ENCODE measurements at places on chromosomes 1 and 21.

DNA sequence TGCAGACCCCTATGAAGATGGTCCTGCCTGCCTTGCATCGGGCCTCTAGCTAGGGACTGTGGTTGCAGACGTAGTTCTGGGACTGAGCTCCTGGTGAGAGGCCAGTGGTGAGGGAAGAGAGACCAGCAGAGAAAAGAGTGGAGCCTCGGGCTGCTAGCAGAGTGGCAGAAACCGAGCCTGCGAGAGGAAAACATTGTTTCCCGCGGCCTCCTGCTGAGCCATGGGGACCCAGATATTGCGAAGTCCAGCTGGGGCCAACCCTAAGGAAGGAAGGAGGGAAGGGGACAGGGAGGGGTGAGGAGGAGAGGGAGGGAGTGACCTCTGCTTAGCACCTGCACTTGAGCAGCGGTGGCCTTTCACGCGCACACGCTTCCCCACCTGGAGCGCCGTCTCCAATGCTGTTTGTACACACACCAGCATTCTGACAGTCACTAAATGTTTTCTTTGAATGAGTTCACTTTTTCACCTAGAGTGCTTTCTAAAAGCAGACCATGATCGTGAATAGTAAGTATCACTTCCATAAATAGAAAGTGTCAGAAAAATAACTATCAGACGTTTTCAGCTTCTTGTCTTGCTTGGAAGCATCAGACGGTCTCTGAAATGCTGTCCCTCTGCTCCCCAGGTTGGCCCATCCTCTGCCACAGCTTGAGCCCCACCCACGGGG, 2.5 kb upstream of the FNDC10 start:
- no peak for DNase-seq

DNA sequence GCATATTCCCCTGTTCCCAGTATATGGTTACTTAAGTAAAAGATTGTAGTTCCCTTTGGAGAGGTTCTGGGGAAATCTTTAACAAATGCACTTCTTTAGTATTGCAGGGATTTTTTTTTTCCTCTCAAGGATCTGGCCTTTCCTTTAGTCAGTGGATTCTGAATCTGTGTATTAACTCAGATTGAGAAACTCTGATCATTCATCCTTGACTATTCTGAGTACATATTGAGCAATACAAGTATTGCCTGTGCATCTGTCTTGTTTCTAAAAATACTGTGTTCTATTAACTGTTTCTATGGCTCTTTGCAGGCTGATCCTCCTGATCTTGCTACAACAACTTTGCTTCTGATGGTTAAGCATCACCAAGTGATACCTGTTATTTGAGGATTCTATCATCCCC, 67.8 kb upstream of the FGGY start:
- DNase-seq = no peak

DNA sequence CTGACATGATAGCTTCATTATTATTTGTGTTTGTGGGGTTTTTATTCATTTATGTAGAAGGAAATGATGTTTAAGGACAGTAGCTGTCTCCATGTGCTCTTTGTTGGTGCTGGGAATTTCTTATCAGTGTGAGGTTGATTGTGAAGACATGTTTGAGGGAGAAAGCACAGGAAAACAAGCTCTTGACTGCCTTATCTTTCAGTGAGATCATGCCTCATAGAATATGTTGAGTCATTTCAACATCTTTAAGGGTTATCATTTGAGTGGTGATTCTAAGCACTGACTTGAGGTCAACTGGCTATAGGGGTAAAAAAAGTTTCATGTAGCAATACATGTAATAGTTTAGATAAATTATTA, 405.1 kb upstream of the ADAMTS5 start:
- no peak for DNase-seq

DNA sequence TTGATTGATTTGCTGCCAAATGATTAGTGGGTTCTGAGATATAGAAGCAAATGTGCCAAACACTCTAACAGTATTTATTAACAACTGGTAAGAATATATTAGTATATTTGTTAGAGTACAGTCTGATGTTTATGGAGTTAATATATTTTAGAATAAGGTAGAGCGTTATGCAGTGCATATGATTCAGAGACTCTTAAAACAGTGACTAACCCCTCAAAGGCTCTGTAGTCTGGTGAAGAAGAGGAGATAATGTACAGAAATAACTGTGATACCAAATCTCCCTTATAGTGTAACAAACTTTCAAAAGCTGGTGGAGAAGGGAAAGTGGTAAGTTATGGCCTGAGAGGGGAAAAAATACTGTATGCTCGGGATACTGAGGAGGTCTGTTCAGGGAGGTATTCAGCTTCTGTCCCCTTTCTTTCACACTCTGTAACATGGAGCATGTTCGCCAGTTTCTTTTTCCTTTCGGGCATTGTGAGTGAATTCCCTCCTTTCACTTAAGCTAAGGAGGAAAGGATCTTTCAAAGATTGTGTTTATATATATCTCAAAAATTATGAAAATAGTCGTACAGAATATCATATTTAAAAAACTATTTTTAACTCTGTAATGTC, 121.2 kb downstream of the ADGRL2 start:
- no peak for DNase-seq
